Stromal cell of bone marrow (primary cell): ENCODE measurements at places on chromosomes 1 and 21.

DNA sequence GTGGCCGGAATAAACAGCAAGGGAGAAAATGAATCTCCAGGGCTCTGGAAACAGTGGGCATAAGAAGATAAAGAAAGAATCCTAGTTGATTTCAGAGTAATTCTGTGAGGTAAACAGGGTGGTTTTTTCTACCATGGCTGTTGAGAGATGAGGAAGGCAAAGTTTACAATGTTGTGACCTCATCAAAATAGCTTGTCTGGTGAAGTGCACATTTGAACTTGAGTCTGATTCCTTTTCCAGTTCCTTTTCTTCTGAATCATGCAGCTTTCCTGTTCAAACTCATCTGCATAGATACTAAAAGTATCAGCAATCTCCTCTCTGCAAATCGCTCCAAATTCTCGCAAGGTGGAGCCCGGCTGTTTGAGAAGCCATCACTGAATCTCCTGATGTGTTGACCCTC, 161.7 kb downstream of the PLPP3 start:
- DNase-seq: no peak

- no peak for DNase-seq
Observed at GRCh38 chr21:14584357-14585095, 38.4 kb upstream of the SAMSN1 start.

DNA sequence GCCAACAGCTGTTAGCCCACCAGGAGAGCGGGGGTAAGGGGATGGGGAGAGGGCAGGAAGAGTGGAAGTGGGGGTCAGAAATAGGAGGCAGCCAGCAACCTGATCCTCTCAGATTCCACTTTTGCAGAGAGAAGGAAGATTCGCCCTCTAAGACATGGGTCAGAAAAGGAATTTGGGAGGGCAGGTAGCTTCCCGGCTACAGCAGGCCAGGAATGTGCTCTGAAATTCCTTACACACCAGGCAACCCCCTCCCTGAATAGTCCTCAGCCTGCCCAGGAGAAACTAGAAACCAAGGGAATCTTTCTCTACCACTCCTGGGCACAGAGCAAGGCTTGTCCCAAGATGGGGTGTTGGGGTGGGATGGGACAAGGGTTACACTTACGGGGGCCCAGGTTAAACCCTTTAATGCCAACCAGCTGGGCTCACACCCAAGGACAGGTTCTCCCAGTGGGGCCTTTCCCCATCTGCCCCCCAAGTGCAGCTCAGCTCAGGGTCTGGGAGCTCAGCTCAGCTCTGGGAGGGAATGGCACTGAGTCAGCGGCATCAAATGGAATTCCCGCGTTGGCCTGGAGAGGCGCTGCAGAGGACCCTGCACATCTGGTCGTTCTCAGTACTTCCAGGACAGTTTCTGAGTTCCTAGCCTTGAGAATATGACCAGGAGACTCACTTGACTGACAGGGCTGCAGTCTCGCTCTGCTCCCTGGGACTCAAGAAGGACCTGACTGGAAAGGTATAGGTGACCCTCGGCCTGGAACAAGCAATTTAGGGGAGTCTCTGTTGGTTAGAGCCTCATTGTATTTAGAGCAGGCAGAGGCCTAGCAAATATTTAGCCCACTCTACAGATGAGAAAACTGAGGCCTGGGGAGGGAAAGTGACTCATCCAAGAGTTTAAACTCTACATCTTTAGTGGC, 761 bp downstream of the TNNT2 start:
- no peak for DNase-seq

GRCh38 chr1:2299131-2299627, 71.1 kb downstream of the SKI start:
- no peak for DNase-seq

DNA sequence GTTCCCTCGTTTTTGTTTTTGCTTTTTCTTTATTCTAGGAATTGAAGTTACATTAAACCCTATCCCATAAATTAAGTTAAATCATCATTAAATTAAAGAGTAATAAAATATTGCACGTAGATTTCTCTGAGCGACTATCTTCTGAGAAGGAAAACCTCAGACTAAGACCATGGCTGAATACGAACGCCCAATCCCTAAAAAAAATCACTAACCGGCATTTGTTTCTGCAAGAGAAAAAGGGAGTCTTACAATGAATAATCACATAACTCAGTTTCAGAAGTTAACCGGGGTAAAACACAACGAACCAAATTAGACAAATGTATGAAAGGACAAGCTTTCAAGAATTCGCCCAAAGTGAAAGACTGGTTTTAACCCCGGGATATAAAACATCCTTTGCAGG, 1.3 kb downstream of the PIK3R3 start:
- DNase-seq: no peak
